GM23248 (cell line): ENCODE measurements at places on chromosomes 3 and 15.

- H3K27ac ChIP-seq, result no peak overlapping the region
- no peak overlapping the region for H3K4me3 ChIP-seq
- H3K27me3 ChIP-seq, result no peaks in the 10 kb centered on the region
- H3K36me3 ChIP-seq, result no peaks in the 10 kb centered on the region
Measured at GRCh38 chr3:27581852-27582251, 97.7 kb upstream of the SLC4A7 start.

DNA sequence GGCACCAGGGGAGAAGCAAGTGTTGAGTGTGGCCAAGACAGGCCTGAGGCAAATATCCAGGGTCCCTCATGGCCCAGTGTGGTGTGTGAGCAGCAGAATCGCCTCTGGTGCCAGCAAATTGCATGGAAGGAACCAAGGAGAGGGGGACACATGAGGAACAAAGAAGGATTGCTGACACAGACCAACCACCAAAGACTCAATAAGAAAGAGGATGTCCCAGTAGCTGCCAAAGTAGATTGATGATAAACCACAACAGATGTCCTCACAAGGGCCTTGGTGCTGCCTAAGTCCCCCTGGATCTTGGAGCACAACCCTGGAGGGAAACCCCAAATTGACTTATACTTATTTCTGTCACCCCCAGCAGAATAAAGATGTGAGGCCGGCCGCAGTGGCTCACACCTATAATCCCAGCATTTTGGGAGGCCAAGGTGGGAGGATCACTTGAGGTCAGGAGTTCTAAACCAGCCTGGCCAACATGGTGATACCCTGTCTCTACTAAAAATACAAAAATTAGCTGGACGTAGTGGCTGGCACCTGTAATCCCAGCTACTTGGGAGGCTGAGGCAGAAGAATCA is 10.6 kb downstream of the SRGAP3 start:
- no peaks in the 10 kb centered on the region for H3K27me3 ChIP-seq
- DNase-seq, result no peak
- H3K4me3 ChIP-seq, result no peak overlapping the region
- no peaks in the 10 kb centered on the region for H3K36me3 ChIP-seq
- no peak overlapping the region for H3K27ac ChIP-seq

DNA sequence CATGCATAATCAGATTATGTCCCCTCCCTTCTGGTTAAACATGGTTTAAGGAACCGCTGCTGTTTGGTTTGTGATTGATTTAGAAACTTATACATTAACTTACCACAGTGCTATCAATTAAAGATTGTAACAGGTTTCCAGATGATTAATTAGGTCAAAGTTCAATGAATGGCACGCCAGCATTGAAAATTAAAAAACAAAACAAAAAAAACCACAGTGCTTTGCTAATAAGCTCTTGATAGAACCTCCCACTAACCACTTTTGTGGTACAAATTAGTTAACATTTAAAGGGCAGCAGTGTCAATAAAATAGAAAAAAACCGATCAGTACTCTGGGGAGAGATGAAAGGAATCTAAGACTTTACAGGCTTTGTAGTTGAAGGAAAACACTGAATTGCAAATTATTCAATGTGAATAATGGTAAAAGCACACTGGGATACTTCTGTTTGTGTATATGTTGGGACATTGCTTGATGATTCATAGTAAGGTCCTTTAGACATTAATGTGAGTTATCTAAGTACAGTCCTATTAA is 7.6 kb upstream of the C3orf38 start:
- DNase-seq, result peak; percentile 67
- H3K27me3 ChIP-seq, result no peaks in the 10 kb centered on the region
- H3K4me3 ChIP-seq, result peak overlapping the region; percentile 32; the same call in 1 of the 2 replicates
- H3K36me3 ChIP-seq, result peaks cover 27% of the 10 kb centered on the region; the same call in 1 of the 2 replicates
- H3K4me1 ChIP-seq, result peaks cover 36% of the 10 kb centered on the region

DNA sequence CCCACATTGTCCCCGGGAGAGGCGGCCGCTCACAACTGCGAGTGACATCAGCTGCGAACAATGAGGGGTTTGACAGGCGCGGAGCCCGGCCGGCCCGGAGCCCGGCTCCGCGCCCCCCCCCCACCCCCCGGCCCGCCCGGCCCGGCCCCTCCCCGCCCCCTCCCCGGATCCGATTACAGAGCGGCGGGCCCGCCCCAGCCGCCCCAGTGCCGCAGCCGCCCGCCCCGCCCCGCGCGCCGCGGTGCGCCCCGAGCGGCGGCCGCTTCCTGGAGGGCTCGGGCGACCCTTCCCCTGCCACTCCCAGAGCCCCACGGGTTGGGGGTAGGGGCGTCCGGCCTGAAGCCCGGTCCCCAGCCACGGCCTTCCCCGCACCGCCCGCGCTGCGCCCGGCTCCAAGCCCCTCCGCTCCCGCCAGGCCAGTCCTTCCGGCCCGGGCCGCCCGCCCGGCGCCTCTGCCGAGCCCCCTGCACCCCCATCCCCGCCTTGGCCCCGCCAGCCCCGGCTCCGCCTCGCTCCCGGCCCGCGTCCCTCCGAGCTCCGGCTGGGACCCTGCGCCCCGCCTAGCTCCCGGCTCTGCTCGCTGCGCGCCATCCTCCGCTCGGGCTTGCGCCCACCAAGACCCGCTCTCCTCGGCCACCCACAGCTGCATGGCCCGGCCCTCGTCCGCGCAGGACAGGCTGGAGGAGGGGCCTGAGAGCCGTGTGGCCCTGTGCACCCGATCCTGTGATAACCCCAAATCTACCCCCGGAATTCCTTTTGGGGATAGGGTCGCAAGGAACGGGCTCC is at the start of gene PCBP4:
PCBP4 (minus strand) TSS at position 71 of the 786 bp plus-strand sequence. CDS start 6,214 bp downstream, outside the sequence.
- DNase-seq, result peak; percentile 70
- no peaks in the 10 kb centered on the region for H3K36me3 ChIP-seq
- peak within 1 kb of the TSS; percentile 58 for H3K27ac ChIP-seq
- peak within 1 kb of the TSS; percentile 87 for H3K4me3 ChIP-seq

DNA sequence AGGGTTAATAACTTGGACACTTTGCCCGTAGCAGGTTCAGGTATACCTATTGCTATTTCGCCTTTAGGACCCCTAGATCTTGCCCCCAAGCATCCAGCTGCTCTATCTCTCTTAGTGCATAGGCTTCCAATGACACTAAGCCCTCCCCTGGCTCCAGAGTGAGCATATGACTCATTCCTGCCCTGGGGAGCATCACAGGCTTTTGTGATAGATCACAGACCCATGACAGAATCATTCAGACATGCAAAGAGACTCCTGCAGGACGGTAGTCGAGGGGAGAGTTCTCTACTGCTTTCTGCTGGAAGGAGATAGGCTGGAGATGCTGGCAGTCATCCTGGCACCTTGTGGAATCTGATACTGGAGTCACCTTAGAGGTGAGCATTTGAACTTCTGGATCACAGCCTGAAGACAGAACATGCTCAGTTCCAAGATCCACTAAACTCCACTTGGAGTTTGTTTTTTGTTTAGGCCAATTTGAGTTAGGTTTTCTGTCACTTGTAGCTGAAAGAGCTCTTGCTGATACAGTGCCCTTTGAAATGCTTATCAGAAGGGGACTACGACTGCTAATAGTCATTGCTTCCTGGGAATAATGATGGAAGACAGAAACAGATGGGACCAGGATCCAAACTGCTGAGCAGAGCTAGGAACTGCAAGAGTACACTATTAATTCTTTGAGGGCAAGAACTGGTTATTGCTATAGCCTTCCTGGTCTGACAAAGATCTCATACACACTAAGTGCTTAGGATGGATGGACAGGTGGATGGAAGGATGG is 11.0 kb downstream of the LYSMD2 start:
- no peaks in the 10 kb centered on the region for H3K36me3 ChIP-seq
- DNase-seq, result peak; percentile 96
- H3K27me3 ChIP-seq, result no peaks in the 10 kb centered on the region
- peaks cover 26% of the 10 kb centered on the region for H3K4me1 ChIP-seq
- no peak overlapping the region for H3K4me3 ChIP-seq

DNA sequence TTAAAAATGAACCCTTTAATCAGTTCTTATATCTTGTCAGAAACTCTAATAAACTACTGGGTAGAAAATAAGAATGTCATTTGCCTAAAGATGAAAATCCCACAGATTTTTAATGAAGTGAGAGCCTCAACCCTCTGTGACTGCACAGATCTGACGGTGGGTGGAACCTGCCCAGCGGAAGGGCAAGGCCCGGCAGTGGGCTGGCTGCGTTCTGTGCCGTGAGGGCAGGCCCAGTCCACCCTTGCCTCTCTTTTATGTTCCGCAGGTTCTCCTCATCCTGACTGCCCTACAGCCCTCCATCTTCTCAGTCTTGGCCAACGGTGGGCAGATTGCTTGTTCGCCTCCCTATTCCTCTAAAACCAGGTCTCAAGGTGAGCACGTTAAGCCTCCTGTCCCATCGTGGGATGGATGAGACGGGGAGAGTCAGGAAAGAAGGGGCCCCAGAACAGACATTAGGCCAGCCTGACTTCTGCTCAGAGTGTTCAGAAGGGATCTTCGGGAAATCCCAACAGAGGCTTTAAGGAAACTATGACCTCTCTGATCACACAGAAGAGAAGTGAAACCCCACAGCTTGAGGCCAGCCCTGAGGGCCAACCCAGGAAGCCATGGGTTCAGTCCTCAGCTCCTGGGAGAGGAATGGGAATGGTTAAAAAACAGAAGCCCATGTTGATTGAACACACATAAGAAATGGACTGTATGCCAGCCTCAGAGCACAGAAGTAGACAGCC is 16.0 kb downstream of the SLC51A start:
- no peak for DNase-seq
- H3K4me3 ChIP-seq, result no peak overlapping the region
- no peak overlapping the region for H3K27ac ChIP-seq
- peaks cover 7% of the 10 kb centered on the region; the same call in 1 of the 2 replicates for H3K36me3 ChIP-seq

DNA sequence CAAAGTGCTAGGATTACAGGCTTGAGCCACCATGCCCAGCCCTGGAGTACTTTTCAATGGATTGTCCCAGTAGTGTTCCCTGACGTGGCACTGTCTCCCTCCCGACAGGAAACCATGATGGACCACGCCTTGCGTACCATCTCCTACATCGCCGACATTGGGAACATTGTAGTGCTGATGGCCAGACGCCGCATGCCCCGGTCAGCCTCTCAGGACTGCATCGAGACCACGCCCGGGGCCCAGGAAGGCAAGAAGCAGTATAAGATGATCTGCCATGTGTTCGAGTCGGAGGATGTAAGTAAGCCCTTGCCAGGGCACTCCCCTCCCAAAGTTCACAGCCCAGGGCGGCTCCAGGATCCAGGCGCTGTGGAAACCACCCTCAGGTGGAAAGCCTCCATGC is 168.1 kb downstream of the NSMCE3 start:
- no peaks in the 10 kb centered on the region for H3K36me3 ChIP-seq
- DNase-seq, result no peak
- H3K4me3 ChIP-seq, result no peak overlapping the region
- no peaks in the 10 kb centered on the region for H3K4me1 ChIP-seq
- no peak overlapping the region for H3K27ac ChIP-seq
- peaks cover 2% of the 10 kb centered on the region for H3K27me3 ChIP-seq

- no peak for DNase-seq
- H3K27ac ChIP-seq, result no peak overlapping the region
- no peak overlapping the region for H3K4me3 ChIP-seq
- no peaks in the 10 kb centered on the region for H3K4me1 ChIP-seq
- H3K27me3 ChIP-seq, result no peaks in the 10 kb centered on the region
Measured at GRCh38 chr15:50797926-50798325, 32.4 kb upstream of the SPPL2A start.

DNA sequence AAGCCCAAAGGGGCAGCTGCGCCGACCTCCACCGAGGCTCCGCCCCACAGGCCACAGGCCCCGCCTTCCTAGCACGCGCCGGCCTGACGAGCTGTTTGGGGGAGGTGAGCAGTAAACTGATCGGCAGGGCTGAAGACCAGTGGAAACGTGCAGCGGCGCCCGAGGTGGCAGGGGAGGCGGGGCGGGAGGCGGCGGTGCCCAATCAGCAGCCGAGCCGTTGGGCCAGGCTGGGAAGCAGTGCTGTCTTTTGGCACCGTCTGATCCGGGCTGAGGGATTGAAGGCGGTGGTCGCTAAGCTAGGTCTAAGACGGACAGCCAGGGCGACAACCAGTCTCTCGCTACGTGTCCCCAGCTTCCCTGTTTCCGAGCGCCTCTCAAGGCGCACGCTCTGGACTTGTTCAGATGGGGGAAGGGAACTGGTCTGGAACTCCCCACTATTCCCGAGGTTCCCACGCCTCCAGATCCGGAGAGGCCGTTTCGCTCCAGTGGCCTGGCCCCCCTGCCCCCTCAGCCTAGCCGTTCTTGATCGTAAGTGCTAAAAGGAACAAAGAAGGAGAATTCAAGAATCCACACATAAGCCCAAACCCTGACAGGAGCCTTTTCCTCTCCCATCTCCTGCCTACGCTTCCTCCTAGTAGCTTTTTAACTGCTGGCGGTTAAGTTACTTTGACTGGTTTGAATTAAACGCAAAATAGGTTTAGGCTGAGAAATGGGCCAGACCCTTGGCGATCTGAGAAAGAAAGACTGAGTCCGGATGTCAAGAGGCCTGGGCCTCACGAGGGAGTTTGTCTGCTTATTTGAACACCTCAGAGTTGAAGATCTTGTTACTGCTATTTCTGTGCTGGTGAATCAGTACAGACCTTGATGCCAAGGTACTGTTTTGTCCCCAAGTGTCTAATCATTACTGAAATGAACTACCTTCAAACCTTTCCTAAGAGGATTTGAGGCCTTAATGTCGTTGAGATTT is at the start of gene FMN1:
FMN1 (minus strand) TSS at position 11 of the 967 bp plus-strand sequence. CDS start 39,800 bp downstream, outside the sequence.
- peak; percentile 97 for DNase-seq
- no peak within 1 kb of the TSS for H3K27ac ChIP-seq
- H3K4me3 ChIP-seq, result peak within 1 kb of the TSS; percentile 76
- H3K36me3 ChIP-seq, result no peaks in the 10 kb centered on the region
- H3K27me3 ChIP-seq, result peaks cover 36% of the 10 kb centered on the region

DNA sequence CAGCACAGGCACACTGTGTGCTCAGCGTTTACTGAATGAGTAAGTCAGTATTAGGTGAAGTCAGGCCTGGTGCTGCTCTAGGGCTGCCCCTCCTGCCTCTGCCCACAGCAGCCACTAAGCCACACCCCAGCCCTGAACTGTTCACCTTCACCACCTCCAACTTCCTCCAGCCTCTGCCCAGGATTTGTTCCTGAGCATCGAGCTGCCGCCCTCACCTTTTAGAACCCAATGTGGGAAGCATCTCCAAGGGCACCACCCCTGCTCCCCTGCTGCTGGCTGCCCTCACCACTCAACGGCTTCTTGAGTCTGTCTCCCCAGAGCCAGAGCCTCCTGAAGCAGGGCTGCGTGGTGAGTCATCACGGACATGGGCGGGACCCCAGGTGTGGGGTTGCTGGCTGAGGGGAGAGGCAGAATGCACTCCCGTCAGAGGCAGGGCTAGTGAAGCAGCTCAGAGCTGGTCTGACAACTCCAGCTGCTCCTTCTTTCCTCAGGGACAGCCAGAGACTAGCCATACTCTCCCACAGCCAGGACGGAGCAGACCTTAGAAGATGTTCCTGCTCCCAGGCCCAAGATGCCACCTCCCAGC is 5.8 kb downstream of the HYAL2 start:
- H3K27me3 ChIP-seq, result no peaks in the 10 kb centered on the region
- no peak overlapping the region for H3K27ac ChIP-seq
- H3K4me3 ChIP-seq, result no peak overlapping the region
- H3K36me3 ChIP-seq, result no peaks in the 10 kb centered on the region

- DNase-seq, result peak; percentile 70
- H3K27ac ChIP-seq, result no peak overlapping the region
- H3K27me3 ChIP-seq, result peaks cover 39% of the 10 kb centered on the region
- peak overlapping the region; percentile 90 for H3K4me3 ChIP-seq
Measured at GRCh38 chr15:98647026-98647773, 1.1 kb upstream of the IGF1R start.
